ENCODE measurements at places on chromosomes 12 and 14.

GRCh38 chr14:86673523-86673969 lies 1143.6 kb downstream of the FLRT2 start:
- DNase-seq, result no peak

DNA sequence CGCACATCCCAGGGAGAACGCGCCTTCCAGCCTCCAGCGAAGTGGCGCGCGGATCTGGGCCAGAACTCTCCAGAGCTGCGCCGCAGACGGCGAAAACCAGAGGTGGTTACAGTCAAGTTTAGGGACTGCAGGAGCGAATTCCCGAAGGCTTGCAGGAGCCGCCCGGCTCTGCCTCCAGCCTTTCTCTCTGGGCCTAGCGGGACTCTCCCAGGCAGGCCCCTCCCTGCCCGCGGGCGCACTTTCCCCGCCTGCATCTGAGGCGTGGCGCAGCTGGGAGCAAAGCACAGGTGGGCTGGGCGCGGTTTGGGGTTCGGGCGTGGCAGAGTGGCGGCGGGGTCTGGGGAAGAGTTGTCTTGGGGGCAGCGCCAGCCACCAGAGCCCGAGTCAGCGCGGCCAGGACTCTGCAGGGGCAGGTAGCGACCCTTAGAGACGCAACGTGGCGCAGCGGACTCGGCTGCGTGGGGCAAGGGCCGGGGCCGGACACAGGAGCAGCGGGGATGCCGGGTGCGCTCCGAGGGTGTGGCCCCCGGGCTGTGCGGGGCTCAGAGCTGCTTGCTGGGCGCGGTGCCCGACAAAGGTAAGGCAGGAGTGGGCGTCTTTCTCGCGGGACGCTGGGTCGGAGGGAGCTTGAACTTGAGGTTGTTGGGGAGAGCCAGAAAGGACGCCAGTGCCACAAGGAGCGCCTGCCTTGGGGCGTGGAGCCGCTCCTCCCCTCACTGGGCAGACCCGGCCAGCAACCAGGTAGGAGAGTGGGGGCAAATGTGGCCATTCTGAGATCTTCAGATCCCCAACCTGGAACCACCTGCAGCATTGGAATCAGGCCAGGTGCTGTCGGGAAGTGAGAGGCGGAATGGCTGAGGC lies 1126.0 kb downstream of the AACS start:
- no peak for DNase-seq

- DNase-seq, result no peak
These were observed 264.2 kb downstream of the BMP4 start for GRCh38 chr14:53692451-53692850.

DNA sequence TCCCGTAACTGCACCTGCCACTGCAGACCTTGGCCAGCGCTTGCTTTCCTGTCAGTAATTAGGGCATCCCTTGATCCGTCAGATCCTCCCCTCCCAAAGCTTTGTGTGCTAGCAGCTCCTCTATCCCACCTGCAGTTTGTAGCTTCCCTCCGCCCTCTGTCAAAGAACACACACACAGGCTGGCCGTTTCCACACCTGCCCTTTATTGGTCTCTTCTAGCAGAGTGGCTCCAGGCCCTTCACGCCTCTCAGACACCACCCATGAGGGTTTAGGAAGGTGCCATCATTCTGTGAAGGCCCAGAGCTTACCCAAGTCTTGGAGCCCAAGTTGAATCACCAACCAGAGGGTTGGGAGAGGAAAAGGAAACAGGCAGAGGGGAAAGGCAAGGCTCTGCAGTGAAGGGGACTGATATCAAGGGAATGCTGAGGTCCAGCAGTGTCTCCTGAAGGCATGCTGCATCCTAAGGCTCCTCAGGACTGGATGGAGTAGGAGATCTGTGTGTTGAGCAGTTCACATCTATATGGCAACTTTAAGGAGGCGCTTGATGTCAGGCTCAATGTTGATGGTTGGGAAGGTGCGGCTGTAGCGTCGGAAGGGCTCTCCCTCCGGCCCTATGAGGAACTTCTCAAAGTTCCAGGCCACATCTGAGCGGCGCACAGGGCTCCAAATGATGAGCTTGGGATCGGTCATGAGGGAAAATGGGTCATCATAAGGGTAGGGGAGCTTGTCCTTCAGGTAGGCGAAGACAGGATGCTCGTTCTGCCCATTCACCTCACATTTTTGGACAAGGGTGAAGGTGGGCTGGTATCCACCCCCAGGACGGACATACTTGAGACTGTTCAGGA lies 3.4 kb downstream of the GPX2 start:
- peak; percentile 6 for DNase-seq

- DNase-seq, result no peak
These were observed 139.5 kb downstream of the SMOC1 start for GRCh38 chr14:70018713-70019211.

DNA sequence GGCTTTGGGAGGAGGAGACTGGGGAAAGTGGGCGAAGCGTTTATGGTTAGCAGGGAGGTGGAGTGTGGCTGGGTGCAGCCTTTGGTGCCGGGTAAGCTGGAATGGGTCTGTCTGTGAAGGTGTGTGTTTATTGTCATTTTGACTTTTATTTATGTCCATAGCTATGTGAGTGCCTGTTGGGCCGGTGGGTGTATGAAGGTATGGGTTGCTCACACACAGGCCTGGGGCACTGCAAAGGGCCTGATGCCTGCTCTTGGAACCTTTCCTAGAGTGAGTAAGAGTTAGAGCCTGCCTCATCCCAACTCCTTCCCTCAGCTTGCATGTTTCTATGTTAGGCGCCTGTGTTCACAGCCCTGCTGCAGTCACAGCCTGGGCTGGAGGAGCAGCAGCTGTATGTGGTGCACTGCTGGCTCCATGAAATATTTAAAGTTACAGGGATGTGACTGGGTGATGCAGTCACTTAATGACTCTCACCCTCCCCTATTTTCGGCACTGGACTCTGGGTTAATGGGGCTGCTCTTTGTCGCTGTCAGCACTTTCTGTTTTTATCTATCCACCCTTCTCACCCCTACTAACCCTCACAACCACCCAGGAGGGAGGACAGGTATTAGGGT lies 2.6 kb upstream of the PPP1R1A start:
- DNase-seq, result no peak

DNA sequence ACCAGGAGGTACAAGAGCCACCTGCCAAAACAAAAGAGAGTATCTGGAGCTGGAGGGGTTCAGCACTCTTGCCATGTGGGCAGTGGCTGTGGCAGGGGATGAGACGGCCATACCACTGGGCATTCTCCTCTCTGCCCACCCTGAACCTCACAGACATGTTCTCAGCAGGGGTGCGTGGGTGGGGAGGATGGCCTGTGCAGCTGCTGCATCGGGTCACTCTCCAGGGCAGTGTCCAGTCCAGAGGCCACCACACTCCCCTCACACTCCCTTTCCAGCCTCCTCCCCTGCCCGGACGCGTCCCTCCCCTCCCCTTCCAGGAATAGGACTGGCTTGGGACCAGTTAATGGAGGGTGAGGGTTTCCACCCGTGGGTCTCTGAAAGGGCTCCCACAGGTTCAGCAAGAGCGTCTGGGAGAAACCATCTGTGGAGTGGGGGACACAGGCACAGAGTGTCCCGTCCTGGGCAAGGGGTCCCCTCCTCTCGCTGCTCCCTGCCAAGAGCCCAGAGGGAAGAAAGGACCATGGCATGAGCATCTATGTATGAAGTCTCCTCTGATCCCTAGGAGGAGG lies 501 bp downstream of the C1R start:
- DNase-seq, result no peak

DNA sequence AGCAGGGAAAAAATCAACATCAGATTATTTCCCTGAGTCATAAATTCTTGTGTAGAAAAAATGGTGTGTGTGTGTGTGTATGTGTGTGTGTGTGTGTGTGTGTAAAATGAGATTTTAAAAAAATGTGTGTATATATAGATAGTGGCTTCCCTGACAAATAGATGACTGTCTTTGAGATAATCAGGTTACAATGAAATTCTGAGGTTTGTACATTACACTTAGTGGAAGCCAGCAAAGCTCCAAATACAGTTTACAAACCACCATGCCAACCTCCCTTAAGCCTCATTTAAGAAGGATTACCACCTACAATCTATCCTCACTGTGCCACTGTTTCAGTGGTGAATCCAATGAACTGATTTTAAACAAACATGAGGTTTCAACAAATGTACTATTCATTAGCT lies 93.8 kb downstream of the MED13L start:
- DNase-seq, result no peak

All from activated CD4-positive, alpha-beta T cell treated with anti-CD3 and anti-CD28 coated beads, Interleukin-2, amount 50 U/mL, for 1 hour (primary cell).